ENCODE measurements at places on chromosomes 5 and 9.

- no peak for DNase-seq
Observed at GRCh38 chr9:129173296-129174101, 4.6 kb downstream of the IER5L start.

DNA sequence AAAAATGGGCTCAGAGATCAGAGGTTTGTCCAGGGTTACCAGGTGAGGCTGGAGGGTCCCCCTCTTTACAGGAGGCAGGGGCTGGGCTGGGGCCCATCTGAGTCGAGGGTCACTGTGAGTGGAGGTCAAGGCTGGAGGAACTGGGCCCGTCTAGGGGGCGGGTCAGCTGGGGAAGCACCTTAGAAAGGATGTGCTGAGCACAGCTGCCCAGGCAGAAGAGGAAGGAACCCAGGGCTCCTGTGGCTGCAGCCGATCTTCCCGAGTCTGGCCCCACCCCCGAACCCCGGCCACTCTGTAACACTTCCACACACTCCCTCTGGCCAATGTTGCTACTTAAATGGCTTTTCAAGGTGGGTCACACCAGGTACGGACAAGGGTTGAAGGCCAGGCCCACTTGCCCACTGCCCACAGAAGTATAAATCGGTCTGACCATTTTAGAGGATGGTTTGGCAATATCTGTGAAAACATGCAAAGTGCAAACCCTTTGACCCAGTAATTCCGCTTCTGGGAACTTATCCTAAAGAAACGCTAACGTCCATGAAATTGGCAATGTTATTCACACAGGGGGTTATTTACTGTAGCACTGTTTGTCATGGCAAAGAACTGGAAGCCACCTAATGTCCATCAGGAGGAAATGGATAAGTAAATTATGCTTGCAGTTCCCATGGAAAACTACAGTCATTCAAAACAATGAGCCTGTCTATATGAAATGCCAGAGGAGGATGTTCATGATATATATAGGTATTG is 30.5 kb upstream of the EEIG1 start:
- peak; percentile 51 for DNase-seq

GRCh38 chr5:163445345-163445744 is 8.0 kb downstream of the CCNG1 start:
- DNase-seq = no peak

GRCh38 chr9:27699621-27700020 is 126.3 kb upstream of the C9orf72 start:
- no peak for DNase-seq

DNA sequence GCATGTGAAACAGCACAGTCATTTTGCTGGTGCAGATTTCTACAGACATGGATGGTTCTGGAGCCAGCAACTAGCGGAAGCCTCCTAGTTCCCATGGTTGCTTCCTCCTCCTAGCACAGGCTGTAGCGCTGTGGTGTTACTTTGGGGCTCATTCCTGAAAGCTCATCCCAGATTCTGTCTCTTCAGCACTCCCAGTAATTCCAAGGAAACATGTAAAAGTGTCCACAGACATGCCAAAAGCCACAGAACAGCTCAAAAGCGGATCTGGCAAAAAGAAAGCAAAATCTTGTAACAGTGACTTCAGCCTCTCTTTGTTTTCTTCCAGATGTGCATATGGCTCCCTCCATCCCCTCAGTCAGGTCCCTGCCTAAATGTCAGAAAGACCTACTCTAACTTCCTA is 144.1 kb downstream of the CEP120 start:
- DNase-seq = no peak

GRCh38 chr5:168106008-168106761 is 185.3 kb upstream of the WWC1 start:
- DNase-seq = no peak

DNA sequence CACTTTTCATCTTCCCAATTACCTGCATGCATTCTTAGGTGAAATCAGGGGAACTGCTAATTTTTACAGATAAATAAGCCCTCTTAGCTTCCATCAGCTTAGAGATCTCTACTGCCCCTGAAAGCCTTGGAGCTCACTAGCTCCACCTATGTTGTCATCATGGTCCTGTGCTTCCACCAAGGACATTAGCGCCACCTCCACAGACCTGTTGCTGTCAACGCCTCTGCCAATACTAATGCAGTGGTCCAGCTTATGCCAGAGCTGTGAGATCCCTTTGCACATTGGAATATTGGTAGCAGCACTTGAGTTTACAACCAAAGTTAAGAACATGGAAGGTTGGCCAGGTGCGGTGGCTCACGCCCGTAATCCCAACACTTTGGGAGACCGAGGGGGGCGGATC is 7.7 kb upstream of the SHISAL2B start:
- no peak for DNase-seq

DNA sequence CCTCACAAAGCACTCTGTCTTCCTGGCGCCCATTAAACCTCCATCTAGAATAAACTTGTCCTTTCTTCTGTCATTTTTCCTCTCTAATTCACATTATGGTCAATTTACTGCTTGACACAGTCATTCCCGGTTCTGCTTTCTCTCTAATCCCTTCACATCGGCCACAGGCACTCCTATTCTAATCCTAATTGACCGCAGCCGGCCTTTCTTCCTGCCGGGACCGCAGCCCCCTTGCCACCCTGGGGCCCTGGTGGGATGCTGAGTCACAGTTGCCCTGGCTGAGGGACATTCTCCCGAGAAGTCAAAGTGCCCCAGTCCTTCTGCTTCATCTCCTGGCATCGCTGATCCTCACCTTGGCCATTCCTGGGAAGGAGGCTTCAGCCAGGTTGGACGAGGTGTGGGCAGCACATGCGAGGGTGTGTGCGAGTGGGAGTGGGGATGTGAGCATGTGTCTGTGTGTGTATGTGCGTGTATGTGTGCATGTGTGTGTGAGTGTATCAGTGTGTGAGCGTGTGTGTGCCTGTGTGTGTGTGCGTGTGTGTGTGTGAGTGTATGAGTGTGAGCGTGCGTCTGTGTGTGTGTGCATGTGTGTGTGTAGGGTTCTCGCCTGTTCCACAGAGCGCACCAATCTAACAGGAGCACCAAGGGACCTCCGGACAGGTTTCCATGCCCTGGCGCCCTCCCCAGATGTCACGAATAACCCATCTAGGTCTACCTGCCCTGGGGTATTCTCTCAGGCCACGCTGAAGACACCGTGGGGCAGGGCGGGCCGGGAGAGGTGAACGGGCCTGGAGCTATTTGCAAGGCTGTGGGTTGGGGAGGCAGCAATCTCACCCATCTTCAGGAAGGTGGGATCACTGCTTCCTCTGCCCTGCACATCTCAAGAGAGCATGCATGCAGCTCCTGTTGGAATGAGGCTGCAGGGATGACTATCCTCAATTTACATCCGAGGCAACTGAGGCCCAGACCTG is 191.2 kb downstream of the PAX5 start:
- DNase-seq = no peak

DNA sequence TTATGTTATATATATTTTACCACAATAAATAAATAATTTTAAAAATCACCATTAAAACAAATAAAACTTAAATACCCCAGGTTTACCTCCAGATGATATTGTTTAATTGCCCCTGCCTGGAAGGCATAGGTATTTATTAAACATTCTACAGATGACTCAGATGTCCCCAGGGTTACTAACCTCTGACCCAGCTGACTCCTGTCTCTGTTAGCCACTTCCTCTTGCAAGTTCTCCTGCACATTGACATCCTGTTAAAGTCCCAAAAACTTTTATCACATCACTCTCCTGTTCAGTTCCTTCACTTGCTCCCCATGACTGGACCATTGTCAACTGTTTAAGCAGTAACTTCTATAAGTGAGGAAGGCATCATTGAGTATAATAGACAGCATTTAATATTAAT is 37.0 kb upstream of the RAB3C start:
- peak; percentile 74 for DNase-seq

DNA sequence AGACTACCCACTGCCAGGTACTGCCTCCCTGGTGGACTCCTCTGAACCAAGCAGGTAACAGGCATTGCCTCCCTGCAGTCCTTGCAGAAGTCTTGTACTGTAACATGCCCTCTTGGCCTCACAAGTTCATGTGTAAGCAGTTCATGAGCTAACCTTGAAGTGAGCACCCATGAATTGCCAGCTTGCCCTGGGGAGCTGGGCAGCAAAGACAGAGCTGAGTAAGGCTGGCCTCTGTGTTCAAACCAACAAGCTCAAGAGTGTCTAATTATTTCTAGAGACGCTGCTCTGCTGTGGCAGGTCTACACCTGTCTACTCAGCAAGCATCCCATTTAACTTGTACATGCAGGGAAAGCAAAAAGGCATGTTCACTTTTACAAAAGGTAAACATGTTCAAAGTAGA is 113.5 kb downstream of the FEM1C start:
- DNase-seq = no peak

DNA sequence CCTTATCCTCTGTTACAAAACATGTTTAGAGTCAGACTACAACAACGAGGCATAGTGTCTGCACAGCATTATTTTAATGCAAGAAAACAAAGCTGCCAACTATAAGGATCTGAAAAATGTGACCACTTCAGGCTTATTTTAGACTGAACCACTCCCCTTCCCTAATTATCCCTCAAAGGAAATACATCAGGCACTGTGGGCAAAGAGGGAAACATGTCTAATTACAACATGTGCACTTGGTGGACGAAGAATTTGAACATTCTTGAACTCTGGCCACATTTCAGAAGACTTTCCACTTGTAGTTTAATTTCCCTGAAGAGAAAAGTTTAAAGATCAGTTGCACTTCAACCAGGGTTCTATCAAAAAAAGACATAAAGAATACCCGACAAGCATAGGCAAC is 3.8 kb downstream of the MTMR12 start:
- DNase-seq = peak; percentile 33

DNA sequence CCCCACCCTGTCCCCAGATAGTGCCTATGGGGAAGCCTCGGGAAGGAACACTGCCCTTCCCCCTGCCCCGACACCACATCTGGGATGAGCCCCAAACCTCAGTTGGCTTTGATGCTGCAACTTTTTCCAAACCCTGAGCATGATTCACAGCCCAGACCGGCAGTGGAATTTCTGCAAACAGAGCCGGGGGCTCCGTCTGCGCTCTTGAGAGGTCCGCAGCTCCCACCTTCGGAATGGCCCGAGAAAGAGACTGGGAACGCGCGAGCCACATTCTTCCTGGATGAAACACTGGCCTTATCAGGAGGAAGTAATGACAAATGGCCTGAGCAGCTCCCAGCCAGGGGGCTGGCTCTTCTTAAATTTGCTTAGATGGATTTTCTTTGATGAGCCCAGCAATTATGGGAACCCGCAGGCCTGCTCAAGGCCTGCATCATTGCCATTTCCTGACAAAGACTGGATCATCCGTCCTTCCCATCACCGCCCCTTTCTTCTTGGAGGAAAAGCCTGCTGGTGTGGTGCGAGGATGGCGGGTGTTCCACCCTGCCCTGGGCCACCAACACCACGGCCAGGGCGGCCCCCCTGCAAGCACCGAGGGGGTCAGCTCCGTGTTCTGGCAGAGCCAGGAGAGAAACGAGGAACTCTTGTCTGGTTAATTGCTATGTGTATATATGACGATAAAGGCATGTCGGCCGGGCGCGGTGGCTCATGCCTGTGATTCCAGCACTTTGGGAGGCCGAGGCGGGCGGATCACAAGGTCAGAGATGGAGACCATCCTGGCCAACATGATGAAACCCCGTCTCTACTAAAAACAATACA is 38.8 kb upstream of the COL5A1 start:
- DNase-seq = no peak

DNA sequence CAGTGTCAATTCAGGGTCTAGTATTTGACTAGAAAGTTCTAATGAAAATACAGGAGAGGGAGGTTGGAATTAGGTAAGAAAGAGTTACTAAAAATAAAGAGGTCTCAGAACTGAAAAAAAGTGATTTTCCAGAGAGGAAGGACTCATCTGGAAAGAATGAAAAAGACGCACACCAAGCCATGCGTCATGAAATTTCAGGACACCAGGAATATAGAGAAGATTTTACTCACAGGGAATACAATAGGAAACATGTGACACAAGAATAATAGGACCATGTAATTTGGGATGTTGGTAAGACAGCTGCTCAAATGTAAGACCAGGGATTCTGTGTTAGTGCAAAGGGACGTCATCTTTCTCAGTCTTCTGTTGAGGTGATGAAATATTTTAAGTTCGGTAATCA is 224.7 kb downstream of the GDNF start:
- no peak for DNase-seq

DNA sequence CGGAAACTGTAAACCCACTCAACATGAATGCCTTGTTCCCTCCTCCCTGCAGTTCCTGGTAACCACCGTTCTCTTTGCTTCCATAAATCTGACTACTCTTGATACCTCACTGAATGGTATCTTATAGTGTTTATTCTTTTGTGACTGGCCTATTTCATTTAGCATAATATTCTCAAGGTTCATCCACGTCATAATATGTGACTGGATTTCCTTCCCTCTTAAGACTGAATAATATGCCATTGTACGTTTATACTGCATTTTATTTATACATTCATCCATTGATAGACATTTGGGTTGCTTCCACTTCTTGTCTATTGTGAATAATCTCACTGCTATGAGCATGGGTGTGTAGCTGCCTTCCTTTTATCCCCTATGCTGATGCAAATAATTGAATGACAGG is 253.3 kb upstream of the SMARCA2 start:
- no peak for DNase-seq

DNA sequence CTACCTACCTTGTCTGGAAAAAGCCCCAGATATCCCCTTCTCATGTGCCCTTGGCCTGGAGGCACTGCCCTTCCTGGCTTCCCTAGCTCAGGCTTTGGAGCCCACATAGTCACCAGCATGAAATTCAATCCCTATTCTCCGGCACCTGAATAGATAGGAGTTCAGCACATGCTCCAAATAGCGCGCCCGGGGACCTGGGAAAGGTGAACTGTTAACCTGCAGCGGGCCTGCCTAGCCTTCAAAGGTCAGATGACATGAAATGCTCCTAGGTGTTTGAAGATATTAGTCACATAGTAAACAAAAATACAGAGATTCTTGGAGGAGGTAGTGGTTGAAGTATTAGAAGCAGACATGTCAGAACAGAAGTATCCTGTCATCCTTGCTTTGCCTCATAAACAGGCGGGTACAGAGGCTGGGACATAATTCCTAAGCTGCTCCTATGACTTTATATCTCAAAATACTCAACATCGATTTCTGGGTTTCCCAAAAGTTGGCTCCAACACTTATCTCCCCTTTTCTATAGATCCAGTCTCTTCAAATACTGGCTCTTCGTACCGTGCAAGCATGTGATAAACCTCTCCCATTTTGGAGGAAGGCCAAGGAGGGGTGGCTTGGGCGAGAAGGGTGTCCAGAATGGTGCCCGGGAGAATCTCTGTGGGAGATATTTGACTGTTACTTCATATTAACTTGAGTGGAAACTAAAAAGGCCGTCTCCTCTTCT is 88.0 kb upstream of the ANKH start:
- no peak for DNase-seq

- no peak for DNase-seq
Observed at GRCh38 chr9:676780-677438, 164.6 kb upstream of the DMRT1 start.

DNA sequence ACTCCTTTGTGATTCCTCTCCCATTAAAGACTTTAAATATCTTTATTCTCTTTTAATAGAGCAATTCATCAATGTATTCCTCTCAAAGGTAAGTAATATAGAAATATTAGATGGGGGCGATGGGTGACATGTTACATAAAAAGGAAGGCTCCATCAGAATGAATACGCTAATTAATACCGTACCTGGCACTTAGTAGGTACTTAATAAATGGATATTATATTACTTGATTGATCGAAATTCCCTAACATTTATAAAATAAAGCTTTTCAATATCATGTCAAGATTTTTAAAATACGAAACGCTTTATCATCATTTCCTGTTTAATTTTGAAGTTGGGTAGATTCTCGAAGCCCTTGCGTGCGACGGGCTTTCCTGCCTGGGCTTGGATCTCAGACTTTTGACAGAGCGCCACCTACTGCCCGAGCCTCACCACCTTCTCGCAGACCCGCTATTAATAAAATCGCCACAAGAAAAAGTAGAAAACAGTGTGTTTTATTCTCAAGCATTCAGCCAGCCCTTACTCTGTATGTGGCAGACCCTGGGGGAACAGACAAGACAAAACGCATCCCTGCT is 99.4 kb downstream of the C5orf15 start:
- DNase-seq = peak; percentile 73

Data from suppressor macrophage treated with lipopolysaccharide for 1 hour (primary cell).